ENCODE measurements at places on chromosomes 2 and 18.

DNA sequence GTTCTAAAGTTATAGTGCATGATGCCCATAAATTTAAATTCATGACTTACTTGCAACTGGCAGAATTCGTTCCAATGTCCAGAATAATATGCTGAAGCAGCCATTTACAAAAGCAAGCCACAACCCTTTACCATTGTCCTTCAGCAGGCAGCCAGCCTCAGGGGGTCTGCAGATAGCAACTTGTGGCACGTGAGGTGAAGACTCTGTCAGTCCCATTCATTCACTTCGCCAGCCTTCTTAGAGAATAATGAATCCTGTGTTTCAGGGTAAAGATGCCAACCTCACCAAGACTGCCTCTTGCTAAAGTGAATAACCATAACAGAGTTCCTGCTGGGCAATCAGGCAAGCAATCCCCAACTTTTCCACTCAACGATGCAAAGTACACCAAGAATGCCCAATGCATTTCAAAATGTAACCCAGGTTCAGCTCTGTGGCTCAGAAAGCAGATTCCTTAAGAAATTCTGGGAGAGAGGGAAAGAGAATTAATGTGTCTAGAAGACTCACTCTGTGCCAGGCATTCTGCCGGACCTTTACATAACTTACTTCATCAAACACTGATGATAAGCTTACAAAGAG lies 315.4 kb downstream of the NCKAP5 start:
- DNase-seq = no peak

GRCh38 chr2:173772205-173772604 lies 193.0 kb downstream of the SP3 start:
- no peak for DNase-seq

DNA sequence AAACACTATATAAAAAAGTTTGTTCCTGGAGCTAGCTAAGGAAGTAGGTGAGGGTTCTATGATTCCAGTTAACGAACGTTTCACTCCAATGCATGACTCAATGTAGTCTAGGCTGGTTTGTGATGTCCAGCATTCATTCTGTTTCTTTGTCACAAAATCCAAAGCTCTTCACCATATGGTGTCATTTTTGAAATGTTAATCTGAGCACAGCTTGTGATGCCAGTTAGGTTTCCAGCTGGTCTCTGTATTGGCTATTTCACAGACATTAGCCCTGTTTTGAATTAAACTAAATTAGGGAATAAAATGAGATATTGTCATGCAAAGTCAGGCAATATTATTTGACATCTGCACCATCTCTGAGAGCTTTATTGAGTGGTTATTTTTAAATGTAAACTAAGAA lies 159.4 kb downstream of the RBM43 start:
- no peak for DNase-seq

GRCh38 chr2:215930505-215931253 lies 82.7 kb downstream of the MREG start:
- no peak for DNase-seq

GRCh38 chr2:45014016-45014702 lies 4.9 kb upstream of the SIX2 start:
- no peak for DNase-seq

Measured in CMK (cell line).